ENCODE measurements at places on chromosomes 13 and 19. TPM values are rescaled to one million over a fixed set of nuclear protein-coding genes. Genes with fewer than 3 reads are reported as not detected.

The PTPRH gene
- total RNA-seq = 2.3 TPM

DNA sequence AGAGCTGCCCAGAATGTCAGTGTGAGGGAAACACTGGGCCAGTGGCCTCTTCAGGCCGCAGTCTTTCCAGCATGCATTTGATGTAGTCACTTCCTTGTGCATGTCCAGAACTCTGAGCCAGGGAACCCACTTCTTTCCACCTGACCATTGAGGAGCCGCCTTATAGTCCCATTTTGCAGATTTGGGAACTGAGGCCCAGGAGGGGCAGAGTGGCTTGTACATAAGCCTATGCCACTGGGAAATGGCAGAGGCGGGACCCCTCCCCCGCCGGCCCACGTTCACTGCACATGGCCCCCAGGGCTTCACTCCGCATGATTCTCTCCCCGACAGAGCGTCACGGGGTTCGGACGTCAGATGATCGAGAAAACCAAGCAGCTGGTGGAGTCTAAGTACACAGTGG lies 5.6 kb upstream of the SPIB start:
- H3K36me3 ChIP-seq = peaks cover 7% of the 10 kb centered on the region
- no peak for DNase-seq
- H3K4me1 ChIP-seq = peaks cover 14% of the 10 kb centered on the region
- H3K27me3 ChIP-seq = no peaks in the 10 kb centered on the region
- H3K27ac ChIP-seq = no peak overlapping the region
- H3K4me3 ChIP-seq = no peak overlapping the region

DNA sequence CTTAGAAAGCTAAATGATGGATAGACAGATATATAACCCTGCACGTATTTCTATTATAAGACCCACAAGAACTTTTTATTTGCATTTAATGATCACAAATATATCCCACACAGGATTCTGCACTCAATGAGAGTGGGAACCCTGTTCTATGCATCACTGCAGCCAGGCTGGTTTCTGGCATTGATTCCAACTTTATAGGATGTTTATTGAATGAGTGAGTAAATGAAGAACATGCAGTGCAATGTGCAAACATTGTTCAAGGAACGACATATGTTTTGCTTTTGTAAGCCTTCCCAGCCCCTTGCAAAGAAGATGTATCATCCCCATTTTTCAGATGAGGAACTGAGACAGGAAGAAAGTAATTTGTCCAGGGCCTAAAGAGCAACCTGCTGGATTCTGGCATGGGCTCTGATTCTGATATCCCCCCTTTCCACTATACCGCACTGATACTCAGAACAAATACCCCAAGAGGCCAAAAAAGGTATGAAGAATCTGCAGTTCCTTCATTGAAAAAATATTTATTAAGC lies 246.3 kb downstream of the LACC1 start:
- H3K27ac ChIP-seq = no peak overlapping the region
- H3K4me1 ChIP-seq = no peaks in the 10 kb centered on the region
- no peak for DNase-seq
- no peak overlapping the region for H3K4me3 ChIP-seq
- no peaks in the 10 kb centered on the region for H3K27me3 ChIP-seq

The TPM4 gene
- 368 TPM for total RNA-seq

The CD209 gene
- not detected for total RNA-seq

The NOTCH3 gene
- 60.6 TPM for total RNA-seq

GRCh38 chr19:38285567-38285966 lies 18.5 kb upstream of the C19orf33 start:
- H3K4me3 ChIP-seq = no peak overlapping the region
- H3K4me1 ChIP-seq = 0 out of 2 replicates have a peak, but pooled peaks cover 3% of the 10 kb centered on the region
- H3K27ac ChIP-seq = no peak overlapping the region
- H3K27me3 ChIP-seq = no peaks in the 10 kb centered on the region
- no peak for DNase-seq

DNA sequence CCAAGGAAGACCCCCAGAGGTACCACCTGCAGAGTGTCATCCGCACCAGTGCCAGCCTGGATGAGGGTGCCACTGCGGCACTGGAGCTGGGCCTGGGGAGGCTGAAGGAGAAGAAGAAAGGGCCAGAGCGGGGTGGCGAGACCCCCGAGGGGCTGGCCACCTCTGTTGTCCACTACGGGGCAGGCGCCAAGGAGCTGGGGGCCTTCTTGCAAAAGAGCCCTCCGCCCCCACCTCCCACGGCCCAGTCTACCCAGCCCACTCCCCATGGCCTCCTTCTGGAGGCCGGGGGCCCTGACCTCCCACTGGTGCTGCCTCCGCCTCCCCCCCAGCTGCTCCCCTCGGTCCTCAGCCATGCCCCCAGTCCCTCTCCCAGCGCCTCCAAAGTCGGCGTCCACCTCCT lies 5.4 kb downstream of the PRR12 start:
- H3K27ac ChIP-seq = no peak overlapping the region
- H3K4me3 ChIP-seq = no peak overlapping the region
- H3K27me3 ChIP-seq = no peaks in the 10 kb centered on the region
- no peak for DNase-seq

DNA sequence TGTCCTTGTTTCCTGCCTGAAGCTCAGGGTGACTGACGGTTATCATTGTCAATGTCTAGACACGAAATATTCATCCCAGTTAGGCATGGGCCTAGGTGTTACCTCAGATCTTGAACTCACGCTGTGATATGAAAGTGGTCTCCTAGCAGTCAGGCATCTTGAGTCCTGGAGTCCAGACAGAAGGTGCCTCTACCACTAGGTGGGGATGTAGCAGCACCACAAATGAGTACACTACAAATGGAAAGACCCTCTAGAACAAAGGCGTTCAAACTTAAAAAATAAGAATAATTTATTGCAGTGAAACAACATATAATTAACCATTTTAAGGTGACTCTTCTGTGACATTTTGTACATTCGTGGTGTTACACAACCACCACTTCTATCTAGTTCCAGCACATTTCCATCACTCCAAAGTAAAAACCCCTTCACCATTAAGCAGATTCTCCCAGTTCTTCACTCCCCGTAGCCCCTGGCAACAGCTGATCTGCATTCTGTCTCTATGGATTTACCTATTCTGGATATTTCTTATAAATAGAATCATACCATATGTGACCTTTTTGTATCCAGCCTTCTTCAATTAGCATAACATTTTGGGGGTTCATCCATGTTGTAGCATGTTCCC lies 11.9 kb upstream of the FRY start:
- DNase-seq = peak; percentile 75
- H3K27ac ChIP-seq = no peak overlapping the region
- H3K36me3 ChIP-seq = no peaks in the 10 kb centered on the region

The URAD gene
- 5.2 TPM for total RNA-seq

DNA sequence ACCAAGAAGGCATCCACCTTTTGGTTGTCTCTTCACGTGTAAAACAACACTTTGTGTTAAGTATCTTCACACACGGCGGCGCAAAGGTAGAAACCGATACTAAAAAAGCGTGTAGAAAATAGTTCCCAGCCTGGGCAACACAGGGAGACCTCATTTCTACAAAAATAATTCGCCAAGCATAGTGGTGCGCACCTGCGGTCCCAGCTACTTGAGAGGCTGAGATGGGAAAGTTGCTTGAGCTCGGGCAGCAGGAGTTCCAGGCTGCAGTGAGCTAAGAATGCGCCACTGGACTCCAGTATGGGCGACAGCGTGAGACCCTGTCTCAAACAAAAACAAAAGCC lies 573 bp upstream of the ERCC5 start:
- peak overlapping the region; percentile 70 for H3K4me3 ChIP-seq
- no peaks in the 10 kb centered on the region for H3K36me3 ChIP-seq
- no peaks in the 10 kb centered on the region for H3K4me1 ChIP-seq
- no peak for DNase-seq
- peak overlapping the region; percentile 92 for H3K27ac ChIP-seq

All from Caco-2 (cell line).